ENCODE measurements at places on chromosomes 7 and 10. TPM values are rescaled to one million over a fixed set of nuclear protein-coding genes. Genes with fewer than 3 reads are reported as not detected.

AKR1B15 gene
- total RNA-seq = not detected

GALNT17 gene
- total RNA-seq = 95.3 TPM

PSD gene
- 0.93 TPM for total RNA-seq

PYROXD2 gene
- 10.4 TPM for total RNA-seq

GRID1 gene
- total RNA-seq = 1.6 TPM

GARIN1A gene
- total RNA-seq = 1.6 TPM

ANKRD61 gene
- not detected for total RNA-seq

ADAP1 gene
- total RNA-seq = 8.4 TPM

ANKRD2 gene
- total RNA-seq = 969 TPM

PODXL gene
- 67.4 TPM for total RNA-seq

STX1A gene
- total RNA-seq = 2.9 TPM

TMEM209 gene
- 9.9 TPM for total RNA-seq

RELN gene
- total RNA-seq = 0.44 TPM

LRRC17 gene
- total RNA-seq = 2.3 TPM

WNT2 gene
- 0.14 TPM for total RNA-seq

TMEM140 gene
- 23.3 TPM for total RNA-seq

All from left ventricle myocardium inferior (tissue), 1 donor.